CD8-positive, alpha-beta T cell (primary cell): ENCODE measurements at places on chromosomes 2 and 18. TPM values are rescaled to one million over a fixed set of nuclear protein-coding genes. Genes with fewer than 3 reads are reported as not detected.

- DNase-seq: no peak
Measured at GRCh38 chr18:44588508-44588907, 92.2 kb upstream of the SETBP1 start.

- DNase-seq: no peak
Measured at GRCh38 chr2:28628987-28629386, 122.6 kb upstream of the PPP1CB start.

DNA sequence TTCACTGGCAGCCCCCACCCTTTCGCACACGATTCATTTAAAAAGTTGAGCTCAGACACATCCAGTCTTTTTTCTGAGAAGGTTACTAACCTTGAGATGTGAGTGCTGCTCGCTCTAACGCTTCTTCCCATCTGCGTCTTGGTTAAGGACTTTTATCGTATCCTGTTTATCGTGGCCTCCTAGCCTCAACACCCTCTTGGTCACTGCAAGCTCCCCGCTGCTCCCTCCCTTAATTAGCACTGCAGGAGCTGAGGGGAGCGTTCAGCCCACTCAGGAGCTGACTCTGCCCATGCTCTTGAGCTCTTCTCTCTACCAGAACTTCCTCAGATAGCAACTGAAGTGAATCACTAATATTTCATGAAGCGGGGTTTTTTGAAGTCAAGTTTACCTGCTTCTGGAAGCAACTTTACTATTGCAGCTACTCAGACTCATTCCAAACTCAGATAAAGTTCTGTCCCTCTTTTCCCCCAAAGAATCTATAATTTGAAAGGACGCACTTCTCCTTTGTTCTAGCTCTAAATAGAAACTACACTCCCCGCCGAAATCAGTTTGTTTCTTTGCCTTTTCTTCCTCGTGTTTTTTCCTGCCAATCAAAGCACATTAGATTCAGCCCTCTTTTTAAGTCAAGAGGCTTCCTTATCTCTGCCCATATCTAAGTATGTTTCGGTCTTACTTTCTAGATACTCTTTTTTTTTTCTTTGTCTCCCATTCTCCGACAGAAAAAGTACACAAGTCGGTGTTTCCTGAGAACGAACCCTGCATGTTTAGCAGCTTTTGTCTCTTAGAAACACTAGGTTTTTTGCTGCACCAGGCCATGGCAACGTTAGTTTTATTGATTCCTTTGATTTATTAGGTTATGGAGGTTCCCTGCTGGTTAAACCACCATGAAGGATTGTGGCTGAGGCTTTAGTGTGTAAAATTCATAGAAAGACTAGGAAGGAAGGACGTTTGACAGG, 9.3 kb upstream of the CD226 start:
- no peak for DNase-seq

DNA sequence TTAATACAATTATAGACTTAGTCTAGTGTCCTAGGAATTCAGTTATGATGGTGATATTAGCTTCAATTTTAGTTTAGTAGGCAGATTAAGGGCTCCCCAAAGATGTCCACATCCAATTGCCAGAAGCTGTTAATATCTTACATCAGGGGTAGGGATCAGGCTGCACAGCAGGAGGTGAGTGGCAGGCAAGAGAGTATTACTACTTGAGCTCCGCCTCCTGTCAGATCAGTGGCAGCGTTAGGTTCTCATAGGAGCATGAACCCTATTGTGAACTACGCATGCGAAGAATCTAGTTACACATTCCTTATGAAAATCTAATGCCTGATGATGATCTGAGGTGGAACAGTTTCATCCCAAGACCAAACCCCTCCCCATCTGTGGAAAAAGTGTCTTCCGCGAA, 54.9 kb downstream of the NYAP2 start:
- no peak for DNase-seq

- DNase-seq: no peak
Measured at GRCh38 chr2:63503818-63504217, 84.5 kb downstream of the WDPCP start.

DNA sequence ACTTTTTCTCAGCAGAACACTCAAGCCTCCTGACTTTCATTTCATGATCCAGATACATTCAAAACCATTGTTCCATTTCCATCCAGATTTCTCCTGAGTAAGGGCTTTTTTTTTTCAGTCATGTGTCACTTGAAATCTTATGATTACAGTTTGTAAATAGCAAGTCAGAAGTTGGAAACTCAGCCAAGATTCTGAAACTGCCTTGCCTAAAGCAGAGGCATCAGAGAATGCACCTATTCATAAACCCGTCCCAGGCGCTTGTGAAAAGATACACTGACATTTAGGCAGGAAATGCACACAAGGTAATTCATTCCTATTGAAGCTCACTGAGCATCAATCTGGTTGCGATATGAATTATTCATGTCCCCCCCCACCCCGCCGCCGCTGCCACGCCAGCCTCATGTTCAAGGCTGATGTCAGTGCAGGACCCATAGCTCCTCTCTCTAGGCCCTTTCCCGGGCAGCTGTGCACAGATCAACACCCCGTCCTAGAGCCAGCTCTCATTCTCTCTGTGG, 30.4 kb upstream of the MGAT4A start:
- DNase-seq: peak; percentile 74

DNA sequence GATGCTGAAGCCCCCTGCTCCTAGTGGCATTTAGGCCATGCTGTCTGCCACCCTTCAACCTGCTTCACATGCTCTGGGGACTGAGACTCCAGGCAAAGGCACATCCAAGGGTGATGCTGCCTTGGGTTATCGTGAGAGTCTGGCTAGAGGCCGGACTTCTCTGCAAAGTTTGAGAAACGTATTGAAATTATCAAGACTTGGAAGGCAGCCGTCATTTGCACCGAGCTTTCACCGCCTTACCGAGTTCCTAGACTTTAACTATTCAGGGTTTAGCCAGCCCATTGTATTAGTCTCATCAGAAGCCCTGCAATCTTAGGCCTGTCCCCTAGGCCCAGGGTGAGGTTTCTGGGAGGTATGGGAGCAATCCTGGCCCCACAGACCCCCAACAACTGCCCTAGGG, 34.0 kb downstream of the RDH14 start:
- no peak for DNase-seq

DNA sequence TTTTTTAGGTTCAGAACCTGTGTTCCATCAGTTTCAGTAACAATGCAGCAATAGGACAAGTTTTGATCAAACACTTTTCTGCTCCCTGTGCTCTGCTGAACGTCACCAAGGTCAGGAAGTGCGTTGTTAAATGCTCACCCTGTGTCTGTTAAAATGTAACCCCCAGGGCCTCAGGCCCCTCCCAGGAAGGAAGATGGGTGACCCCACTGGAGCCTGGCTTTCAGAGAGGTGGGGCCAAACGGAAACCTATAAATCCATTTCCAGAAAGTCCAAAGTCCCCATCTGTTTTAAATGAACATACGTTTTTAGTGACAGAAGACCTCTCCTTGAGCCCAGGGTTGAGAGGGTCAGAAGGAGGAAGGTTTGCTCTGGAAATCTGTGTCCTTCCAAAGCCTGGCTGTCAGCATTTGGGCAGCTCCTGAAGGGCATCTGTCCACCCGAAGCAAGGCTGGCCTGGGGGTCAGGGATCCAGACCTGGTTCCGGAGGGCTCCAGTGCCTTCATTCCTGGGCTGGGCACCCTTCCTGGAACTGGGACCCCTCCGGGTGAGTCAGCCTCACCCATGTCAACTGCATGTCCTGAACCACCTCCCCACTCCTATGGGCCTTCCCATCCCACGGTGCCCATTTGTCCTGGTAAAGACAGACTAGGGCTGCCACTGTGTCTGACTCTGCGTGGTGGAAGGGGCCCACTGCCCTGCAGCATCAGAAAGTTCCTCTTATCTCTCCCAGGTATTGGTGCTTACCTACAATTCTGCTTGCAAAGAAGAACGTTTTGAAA, 117.4 kb upstream of the COPS8 start:
- peak; percentile 47 for DNase-seq

DNA sequence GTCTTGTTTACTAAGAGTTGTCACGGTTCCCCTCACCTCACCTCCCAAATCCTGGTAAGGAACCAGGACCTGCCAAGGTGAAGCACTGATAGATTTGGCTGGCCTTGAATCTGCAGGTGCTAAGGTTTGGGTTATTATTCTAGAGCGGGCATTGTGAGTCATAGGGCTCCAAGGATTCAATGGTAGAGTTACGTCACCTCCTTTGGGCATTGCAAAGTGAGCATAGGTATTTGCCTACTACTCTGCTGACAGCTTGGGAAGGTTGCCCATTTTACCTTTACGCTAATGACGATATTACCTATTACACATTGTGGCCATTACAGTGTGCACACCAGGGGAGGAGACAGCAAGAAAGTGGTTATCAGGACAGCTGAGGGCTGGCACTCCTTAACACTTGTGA, 59.3 kb downstream of the SETBP1 start:
- DNase-seq: no peak

GRCh38 chr2:145386973-145387372, 867.1 kb upstream of the ZEB2 start:
- no peak for DNase-seq

GRCh38 chr18:39062426-39062825, 1496.8 kb upstream of the CELF4 start:
- DNase-seq: no peak

DNA sequence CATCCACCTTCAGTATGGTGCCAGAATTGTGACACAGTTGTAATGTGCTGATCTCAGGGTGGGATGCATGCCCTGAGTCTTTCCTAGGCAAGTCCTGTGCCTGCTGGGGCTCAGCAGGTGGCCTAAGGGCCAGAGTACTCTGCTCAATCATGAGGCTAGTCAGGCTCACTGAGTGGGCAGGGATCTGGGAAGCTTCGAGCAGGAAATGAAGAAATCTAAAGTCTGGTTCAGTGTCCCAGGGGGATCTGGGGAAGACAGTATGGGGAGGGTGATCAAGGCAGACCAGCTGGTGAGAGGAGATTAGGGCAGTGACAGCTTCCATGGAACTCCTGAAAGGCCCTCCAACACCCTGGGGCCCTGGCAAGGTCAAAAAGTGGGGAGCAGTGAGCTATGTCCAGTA, 8.9 kb upstream of the ANKRD29 start:
- no peak for DNase-seq

GRCh38 chr18:33074125-33074524, 301.3 kb upstream of the KLHL14 start:
- no peak for DNase-seq

DNA sequence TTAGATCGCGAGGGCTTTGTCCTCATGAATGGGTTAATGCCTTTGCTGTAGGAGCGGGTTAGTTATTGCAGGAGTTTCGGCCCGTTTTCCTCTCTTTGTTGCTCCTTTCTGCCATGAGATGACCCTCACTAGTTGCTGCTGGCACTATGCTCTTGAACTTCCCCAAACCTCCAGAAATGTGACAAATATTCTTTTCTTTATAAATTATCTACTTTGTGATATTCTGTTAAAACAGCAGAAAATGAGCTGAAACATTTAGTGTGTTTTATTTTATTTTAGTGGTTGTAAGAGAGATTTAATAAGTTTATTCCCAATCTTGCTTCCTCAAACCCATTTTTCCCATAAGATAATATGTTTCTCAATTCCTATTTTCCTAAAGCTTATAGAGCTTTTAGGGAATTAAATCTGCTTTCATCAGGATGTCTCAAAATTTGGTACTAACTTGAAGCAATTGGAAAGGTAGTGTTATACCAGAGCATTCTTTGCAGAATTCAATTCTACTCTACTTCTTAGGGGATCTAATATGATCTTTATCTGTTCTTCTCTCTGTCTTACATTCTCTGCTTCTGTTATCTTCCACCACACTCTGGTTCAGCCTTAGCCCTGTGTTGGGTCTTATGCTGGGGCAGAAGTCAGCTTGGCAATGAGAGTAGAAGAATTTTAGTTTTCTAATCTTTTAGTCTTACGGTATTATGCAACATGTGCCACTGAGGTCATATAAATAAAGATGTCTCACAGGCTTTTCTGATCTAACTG, 23.1 kb downstream of the DDX1 start:
- no peak for DNase-seq

DNA sequence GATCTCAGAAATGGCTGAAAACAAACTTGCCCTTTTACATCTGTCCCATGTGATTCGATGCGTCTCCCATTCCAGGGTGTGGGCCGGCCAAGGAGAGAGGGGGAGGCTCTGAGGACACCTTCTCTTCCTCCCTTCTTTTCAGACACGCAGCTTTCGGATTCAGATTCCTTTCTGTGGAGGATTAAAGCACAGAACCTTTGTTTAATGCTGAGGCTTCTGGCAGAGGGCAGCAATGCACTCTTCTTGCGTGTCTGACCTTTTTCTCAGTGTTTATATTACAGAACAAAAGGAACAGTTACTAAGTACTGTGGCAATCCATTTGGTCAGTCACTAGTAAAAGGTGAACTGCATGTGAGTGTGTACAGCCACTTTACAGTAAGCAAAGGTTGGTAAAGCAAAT, 268.9 kb upstream of the CCDC68 start:
- no peak for DNase-seq

DNA sequence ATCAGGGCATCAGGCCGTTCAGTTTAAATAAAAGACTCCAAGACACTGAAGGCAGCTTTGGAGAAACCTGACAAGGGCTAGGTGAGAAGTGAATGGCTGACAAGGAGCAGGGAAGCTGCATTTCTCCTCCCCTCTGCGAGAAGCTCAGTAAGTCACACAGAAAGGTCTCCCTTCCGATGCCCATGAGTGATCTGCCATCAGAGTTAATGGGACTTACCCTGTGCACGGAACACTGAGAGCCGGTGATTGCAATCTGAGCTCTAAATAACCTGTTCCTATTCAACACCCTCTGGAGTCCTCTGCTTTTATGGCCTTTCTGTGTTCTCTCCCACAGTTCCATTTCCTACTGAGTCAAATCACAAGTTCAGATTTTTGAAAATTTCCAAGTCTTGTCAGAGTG, 322.2 kb upstream of the MYT1L start:
- DNase-seq: no peak

DNA sequence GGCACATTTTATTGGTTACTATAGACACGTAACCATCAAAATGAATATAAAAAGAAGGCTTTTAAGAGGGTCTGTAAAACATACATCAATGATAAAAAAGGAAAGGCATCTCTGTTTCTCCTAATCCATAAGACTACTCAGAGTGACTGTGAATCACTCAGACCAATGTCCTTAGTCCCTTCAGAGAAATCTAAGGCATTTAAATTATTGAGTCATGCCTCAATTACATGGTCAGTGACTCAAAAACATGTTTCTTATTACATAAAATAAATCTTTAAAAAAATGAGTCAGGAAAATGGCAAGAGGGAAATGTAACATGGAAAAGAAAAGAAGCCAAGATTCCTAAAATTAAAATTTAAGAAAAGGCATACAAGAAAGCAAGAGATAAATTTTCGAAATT, 146.6 kb downstream of the ERBB4 start:
- no peak for DNase-seq

- DNase-seq: no peak
Measured at GRCh38 chr2:173051463-173052215, 24.0 kb upstream of the MAP3K20 start.

- no peak for DNase-seq
Measured at GRCh38 chr18:10148189-10148929, 234.5 kb downstream of the VAPA start.

GRCh38 chr18:70331456-70332097, 42.7 kb downstream of the SOCS6 start:
- DNase-seq: no peak

- no peak for DNase-seq
Measured at GRCh38 chr18:32091325-32091723, 350 bp upstream of the RNF138 start.

Gene PIEZO2
- not detected for total RNA-seq

Gene SFTPB
- total RNA-seq: not detected

Gene CD8B2
- total RNA-seq: 5.0 TPM

Gene UCN
- total RNA-seq: 1.5 TPM

Gene IL36RN
- not detected for total RNA-seq

Gene EHD3
- total RNA-seq: 0.81 TPM

Gene NFATC1
- total RNA-seq: 91.1 TPM

Gene KLHL14
- total RNA-seq: 0.17 TPM

Gene C18orf63
- total RNA-seq: not detected

Gene POU3F3
- not detected for total RNA-seq
